CD4-positive, alpha-beta T cell (primary cell): ENCODE measurements at places on chromosomes 4 and X.

DNA sequence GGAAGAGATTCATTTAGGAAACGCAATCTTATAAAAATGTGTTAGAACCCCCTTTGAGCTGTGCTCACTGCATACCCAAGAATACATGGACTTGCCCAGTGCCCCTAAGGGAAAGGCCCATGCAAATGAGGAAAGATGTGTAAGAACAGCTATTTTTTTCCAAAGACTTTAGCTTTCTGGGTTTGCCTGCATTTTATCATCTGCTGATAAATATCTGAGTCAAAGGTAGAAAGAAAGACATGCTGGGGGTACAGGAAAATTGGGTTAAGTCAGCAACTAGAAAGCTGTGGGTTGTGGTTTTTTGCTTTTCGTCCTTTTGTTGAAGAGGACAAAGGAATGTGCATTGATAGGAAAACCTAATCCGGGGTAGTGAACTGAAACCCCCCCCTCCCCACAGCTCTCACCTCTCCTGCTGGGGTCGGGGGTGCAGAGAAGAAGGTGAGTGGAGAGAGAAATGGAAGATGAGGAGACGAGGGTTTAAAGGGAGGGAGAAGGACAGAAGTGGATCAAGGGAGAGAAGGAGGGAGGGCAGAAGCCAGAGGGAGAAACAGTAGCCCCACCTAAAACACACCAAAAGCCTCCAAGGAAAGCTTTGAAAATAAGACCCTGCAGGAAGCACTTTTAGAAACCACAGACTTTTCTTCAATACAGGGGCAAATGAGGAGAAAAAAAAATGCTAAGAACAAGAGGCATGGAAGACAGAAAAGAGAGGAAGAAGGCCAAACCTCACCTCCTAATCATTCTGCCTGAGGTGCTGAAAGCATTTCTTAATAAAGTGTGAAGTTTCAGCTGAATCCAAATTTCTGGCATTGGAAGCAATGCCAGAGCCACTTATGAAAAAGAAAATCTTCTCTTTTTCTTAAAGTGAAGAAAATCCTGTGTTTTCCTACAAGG lies 49.3 kb downstream of the KDR start:
- H3K4me1 ChIP-seq, result no peaks in the 10 kb centered on the region
- H3K27ac ChIP-seq, result no peak overlapping the region
- H3K36me3 ChIP-seq, result no peaks in the 10 kb centered on the region
- no peak for DNase-seq
- no peaks in the 10 kb centered on the region for H3K27me3 ChIP-seq

- no peak for DNase-seq
- H3K36me3 ChIP-seq, result peaks cover 58% of the 10 kb centered on the region
These were observed 34.1 kb downstream of the SETD7 start for GRCh38 chr4:139521754-139522401.

DNA sequence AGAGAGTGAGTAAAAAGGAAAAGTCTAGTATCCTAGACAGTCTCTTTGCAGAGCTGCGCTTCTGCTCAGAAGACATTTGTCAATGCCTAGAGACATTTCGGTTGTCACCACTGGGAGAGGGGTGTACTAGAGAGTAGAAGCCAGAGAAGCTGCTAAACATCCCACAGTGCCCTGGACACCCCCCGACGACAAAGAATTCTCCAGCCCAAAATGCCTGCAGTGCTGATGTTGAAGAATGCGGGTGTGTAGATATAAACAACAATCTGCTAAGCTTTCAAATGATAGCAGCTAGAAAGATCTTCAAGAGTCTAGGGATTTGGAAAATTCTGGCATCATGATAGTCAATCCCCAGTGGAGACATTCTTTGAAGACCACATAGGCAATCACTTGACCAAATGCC lies 90.1 kb downstream of the PALLD start:
- no peak overlapping the region for H3K27ac ChIP-seq
- no peaks in the 10 kb centered on the region for H3K36me3 ChIP-seq
- H3K4me3 ChIP-seq, result no peak overlapping the region
- DNase-seq, result no peak
- peaks cover 3% of the 10 kb centered on the region for H3K27me3 ChIP-seq

- no peak overlapping the region for H3K4me3 ChIP-seq
- no peaks in the 10 kb centered on the region for H3K36me3 ChIP-seq
- no peak overlapping the region for H3K27ac ChIP-seq
- no peaks in the 10 kb centered on the region for H3K4me1 ChIP-seq
- DNase-seq, result no peak
These were observed 75.6 kb downstream of the TRIML1 start for GRCh38 chr4:188214861-188215260.

GRCh38 chrX:74450803-74451449 lies 29.6 kb downstream of the SLC16A2 start:
- H3K36me3 ChIP-seq, result no peaks in the 10 kb centered on the region
- DNase-seq, result peak; percentile 32
- peaks cover 4% of the 10 kb centered on the region for H3K4me1 ChIP-seq
- no peak overlapping the region for H3K27ac ChIP-seq

- DNase-seq, result no peak
- H3K36me3 ChIP-seq, result no peaks in the 10 kb centered on the region
- no peaks in the 10 kb centered on the region for H3K27me3 ChIP-seq
- H3K4me1 ChIP-seq, result peaks cover 29% of the 10 kb centered on the region
These were observed 1.5 kb downstream of the N4BP2 start for GRCh38 chr4:40058121-40058520.

DNA sequence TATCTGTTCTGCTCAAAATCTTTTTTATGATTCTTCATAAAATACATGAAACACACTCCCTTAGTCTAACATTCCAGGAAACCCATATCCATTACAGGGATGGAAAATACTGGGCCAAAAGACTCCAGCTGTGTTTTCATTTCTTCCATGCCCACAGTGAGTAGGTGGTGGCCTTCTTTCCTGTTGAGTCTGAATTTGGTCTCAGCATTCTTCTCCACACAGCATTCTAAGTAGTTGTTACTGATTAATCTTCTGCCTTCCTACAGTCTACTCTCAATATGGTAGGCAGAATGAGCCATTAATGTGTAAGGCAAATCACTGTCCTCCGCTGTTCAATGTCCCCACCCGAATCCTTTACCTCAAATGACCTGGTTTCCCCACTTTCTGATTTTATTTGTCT lies 370.6 kb upstream of the RPS6KA3 start:
- H3K36me3 ChIP-seq, result no peaks in the 10 kb centered on the region
- no peak overlapping the region for H3K4me3 ChIP-seq
- H3K27ac ChIP-seq, result no peak overlapping the region
- no peaks in the 10 kb centered on the region for H3K4me1 ChIP-seq
- H3K27me3 ChIP-seq, result no peaks in the 10 kb centered on the region
- no peak for DNase-seq

DNA sequence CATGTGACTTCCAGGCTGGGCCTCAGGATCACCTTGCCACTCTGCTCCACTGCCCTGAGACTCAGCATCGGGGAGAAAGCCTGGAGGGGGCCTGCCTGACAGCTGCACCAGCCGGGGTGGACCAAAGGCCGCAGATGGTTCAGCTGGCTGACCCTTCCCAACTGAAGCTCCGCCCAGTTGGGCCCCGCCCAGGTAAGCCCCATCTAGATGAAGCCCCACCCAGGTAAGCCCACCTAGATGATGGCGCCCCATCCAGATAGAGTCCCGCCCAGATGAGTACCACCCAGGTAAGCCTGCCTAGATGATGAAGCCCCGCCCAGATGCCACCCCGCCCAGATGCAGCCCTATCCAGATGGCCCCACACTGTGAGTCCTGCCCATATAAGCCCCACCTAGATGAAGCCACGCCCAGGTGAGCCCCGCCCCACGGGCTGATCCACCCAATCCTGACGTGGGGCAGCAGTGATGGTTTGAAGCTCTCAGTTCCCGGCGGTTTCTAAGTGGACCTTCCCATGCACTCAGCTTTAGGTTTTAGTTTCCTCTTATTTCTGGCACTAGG lies 10.0 kb downstream of the ZFYVE28 start:
- peaks cover 54% of the 10 kb centered on the region for H3K4me1 ChIP-seq
- no peak for DNase-seq
- H3K36me3 ChIP-seq, result no peaks in the 10 kb centered on the region
- H3K27me3 ChIP-seq, result no peaks in the 10 kb centered on the region

DNA sequence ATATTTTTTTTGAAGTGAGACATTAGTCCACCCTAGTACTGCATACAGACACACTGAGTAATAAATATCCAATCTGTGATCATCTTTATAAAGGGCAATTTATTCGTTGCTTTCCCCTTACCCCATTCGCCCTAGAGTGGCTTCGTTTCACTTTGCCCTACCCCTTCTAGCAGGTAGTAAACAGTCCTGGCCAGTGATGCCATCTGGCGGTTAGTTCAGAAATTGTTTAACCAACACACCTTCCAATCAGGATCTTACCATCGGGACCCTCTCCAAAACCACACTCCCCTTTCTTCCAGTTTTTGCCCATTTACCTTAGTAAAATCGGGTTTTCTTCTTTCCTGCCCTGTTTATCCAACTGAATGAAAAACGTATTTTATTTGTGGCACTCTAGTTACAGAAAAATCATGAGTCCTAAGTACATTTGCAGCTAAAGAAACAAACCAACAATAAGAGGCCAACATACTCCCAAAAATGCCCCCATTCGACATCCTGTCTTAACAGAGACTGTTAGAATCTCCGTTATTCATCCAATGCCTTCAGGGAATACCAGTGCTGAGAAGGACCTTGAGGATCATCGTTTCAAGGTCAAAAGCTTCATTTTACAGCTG lies 2.2 kb downstream of the PPA2 start:
- peaks cover 2% of the 10 kb centered on the region for H3K36me3 ChIP-seq
- DNase-seq, result peak; percentile 51

- no peaks in the 10 kb centered on the region for H3K27me3 ChIP-seq
- H3K4me1 ChIP-seq, result no peaks in the 10 kb centered on the region
- no peak overlapping the region for H3K27ac ChIP-seq
- DNase-seq, result no peak
- H3K4me3 ChIP-seq, result no peak overlapping the region
These were observed 132.3 kb upstream of the ARHGEF9 start for GRCh38 chrX:63917296-63917695.

- H3K4me3 ChIP-seq, result no peak within 1 kb of the TSS
- no peak within 1 kb of the TSS for H3K27ac ChIP-seq
- H3K4me1 ChIP-seq, result no peaks in the 10 kb centered on the region
These were observed at the start of gene ADGRL3 for GRCh38 chr4:61200187-61200915. Gene ADGRL3, plus strand, starts transcription at chr4:61200326.

DNA sequence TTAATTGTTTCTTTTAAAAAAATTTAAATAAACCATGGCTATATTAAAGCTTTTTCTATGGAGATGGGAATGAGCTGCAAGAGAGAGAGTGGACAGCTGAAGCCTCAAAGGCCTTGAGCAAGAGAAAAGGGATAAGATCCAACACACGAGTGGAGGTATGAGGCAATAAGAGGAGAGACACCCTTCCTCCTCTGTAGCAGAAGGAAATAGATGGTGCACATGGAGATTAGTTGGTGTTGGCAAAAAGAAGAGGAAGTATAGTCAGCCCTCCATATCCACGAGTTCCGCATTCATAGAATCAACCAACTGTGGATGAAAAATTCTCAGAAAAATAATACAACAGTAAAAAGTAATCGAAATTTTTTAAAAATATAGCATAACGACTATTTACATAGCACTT lies 3.2 kb downstream of the CXorf38 start:
- peak; percentile 34 for DNase-seq
- H3K36me3 ChIP-seq, result peaks cover 20% of the 10 kb centered on the region
- H3K27ac ChIP-seq, result peak overlapping the region; percentile 84
- peak overlapping the region; percentile 60 for H3K4me3 ChIP-seq
- no peaks in the 10 kb centered on the region for H3K27me3 ChIP-seq

DNA sequence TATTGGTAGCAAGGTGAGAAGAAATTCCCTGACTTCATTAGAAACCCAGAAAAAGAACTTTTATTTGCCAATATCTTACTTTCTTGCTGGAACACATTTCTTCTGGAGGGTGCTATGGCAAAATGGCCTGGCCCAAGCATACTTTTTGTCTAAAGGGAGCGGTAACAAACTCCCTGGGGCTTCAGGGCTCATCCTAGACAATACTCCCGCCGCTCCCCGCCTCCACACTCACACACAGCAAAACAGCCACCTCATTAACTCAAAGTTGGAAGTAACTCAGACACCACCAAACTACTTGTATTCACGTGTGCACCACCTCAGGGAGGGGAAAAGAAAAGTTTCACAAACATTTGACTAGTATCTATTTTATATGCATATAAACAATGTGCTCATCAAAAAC lies 75.7 kb downstream of the IGSF1 start:
- no peaks in the 10 kb centered on the region for H3K27me3 ChIP-seq
- DNase-seq, result no peak
- no peak overlapping the region for H3K27ac ChIP-seq
- no peaks in the 10 kb centered on the region for H3K4me1 ChIP-seq
- H3K4me3 ChIP-seq, result no peak overlapping the region

GRCh38 chrX:55867708-55868107 lies 150.2 kb downstream of the RRAGB start:
- no peak overlapping the region for H3K4me3 ChIP-seq
- no peak for DNase-seq
- no peaks in the 10 kb centered on the region for H3K36me3 ChIP-seq
- no peak overlapping the region for H3K27ac ChIP-seq

DNA sequence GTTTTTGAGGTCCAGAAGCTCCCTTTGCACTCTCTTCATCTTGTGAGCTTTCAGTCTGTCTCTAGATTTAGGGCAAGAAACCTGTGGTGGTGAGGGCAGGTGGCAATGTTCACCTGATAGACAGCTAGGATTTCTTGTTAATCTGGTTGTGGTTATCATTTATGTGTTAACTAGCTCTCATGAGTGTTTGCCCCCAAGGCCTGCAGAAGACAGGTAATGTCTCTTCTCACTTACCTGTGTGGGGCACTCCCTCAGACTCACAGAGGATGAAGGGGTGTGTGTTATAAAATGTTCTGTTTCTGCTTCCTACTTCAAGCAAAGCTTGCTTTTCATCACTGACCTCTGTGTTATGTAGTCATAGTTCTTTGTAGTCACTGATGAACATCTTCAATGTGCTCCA lies 17.8 kb downstream of the EGF start:
- H3K4me1 ChIP-seq, result no peaks in the 10 kb centered on the region
- no peaks in the 10 kb centered on the region for H3K27me3 ChIP-seq
- H3K4me3 ChIP-seq, result no peak overlapping the region
- no peaks in the 10 kb centered on the region for H3K36me3 ChIP-seq
- DNase-seq, result no peak

DNA sequence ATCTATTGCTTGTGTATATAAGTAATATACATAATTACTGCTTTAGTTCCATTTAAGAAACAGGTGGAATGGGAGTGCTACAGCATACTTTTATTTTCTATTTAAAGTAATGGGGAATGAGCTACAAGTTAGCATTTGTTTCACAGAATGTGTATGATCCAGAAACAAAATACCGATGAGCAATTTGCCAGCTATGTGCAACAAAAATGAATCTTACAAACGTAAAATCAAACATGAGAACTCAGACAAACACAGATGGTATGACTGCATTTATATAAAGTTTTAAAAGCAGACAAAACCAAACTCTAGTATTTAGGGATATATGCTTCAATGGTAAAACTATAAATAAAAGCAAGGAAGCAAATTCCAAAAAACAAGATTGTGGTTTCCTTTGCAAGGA lies 141.7 kb downstream of the PAPSS1 start:
- H3K4me1 ChIP-seq, result no peaks in the 10 kb centered on the region
- no peaks in the 10 kb centered on the region for H3K27me3 ChIP-seq
- no peak overlapping the region for H3K27ac ChIP-seq
- H3K36me3 ChIP-seq, result no peaks in the 10 kb centered on the region
- no peak for DNase-seq
